Natural killer cell treated with Interleukin-12 subunit alpha and Interleukin-12 subunit beta and Interleukin-15 and Interleukin-18, amount 100 ng/mL, for 72 hours (primary cell): ENCODE measurements at places on chromosomes 3 and 15. TPM values are rescaled to one million over a fixed set of nuclear protein-coding genes. Genes with fewer than 3 reads are reported as not detected.

Gene LRRIQ4
- not detected for total RNA-seq

Gene SYNPR
- not detected for total RNA-seq

Gene LMAN1L
- 3.4 TPM for total RNA-seq

Gene RTP3
- total RNA-seq = not detected

Gene ITGA11
- 0.98 TPM for total RNA-seq

Gene IQCH
- total RNA-seq = 0.10 TPM

Gene NR1I2
- total RNA-seq = not detected

Gene PLCB2
- 90.5 TPM for total RNA-seq

Gene MESP1
- 2.3 TPM for total RNA-seq

Gene ECE2
- total RNA-seq = not detected

Gene DNAH1
- 24.3 TPM for total RNA-seq

Gene GUCA1C
- total RNA-seq = not detected

Gene NRROS
- 40.3 TPM for total RNA-seq

Gene INKA1
- total RNA-seq = not detected

Gene FOXB1
- total RNA-seq = not detected

Gene SLC28A2
- not detected for total RNA-seq

Gene CD200
- total RNA-seq = 0.36 TPM

Gene ANKRD34C
- total RNA-seq = not detected

Gene VWA5B2
- not detected for total RNA-seq

Gene PRR20G
- total RNA-seq = not detected

Gene DUOX2
- total RNA-seq = 7.1 TPM

Gene AADACL2
- not detected for total RNA-seq
